ENCODE measurements at places on chromosomes 3 and 15.

GRCh38 chr15:99104788-99105513 lies at the start of gene SYNM:
TSS of gene SYNM (plus strand) at chr15:99105080. CDS start at chr15:99105200, 120 bp downstream.
- peak; percentile 73 for DNase-seq

DNA sequence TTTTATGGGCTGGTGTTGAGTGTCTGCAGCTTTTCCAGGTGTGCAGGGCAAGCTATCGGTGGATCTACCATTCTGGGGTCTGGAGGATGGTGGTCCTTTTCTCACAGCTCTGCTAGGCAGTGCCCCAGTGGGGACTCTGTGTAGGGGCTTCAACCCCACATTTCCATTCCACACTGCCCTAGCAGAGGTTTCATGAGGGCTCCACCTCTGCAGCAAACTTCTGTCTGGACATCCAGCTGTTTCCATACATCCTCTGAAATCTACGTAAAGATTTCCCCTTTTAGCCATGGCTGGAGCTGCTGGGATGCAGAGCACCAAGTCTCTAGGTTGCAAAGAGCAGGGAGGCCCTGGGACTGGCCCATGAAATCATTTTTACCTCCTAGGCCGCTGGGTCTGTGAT lies 11.6 kb downstream of the RFX7 start:
- DNase-seq, result peak; percentile 4

DNA sequence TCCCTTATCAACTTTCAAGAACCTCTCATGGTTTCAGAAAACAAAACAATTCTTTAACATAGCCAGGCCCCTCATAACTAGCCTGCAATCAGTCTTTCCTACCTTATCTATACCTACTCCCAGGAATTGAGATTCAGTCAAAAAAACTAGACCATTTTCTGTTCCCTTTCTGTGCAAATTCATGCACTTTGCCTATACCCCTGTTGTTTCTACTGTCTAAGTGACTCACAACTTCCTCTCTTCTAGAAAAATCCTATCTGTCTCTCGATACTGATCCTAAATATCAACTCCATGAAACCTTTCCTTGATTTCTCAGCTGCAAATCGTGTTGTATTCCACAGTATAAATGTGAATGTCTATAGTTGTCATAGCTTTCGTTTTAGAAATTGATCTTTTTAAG lies 10.9 kb upstream of the IL1RAP start:
- DNase-seq, result no peak

GRCh38 chr3:139715166-139715565 lies 37.4 kb upstream of the NMNAT3 start:
- no peak for DNase-seq

DNA sequence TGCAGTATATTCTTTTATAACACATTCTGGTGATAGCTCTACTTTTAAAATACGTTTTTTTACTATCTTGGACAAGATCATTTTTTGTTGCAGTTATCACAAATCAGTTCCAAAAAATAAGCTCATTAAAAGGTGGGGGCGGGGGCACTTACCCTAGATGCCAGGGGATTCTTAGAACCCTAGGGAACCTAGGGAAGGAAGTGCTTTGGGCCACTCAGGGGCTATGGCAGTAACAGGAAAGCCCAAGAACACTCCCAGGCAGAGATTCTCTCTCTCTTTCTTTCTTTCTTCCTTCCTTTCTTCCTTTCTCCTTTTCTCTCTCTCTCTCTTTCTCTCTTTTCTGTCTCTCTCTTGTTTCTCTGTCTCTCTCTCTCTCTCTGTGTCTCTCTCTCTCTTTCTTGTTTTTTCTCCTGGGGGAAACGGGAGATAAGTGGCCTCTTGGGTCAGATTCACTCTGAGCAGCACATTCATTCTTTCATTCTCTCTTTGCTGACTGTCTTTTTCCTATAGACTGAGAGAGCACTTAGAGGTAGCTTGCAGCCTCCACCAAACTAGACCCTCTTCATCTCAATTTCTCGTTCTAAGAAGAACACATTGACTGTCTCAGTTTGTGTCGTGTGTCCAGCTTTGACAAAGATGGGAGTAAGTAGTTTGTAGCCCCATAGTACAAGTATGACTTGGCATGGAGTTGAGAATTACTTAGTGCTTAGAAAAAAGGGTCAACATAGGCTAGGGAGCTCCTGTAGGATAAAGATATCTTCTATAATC lies 16.6 kb downstream of the SCAANT1 start:
- no peak for DNase-seq

GRCh38 chr15:86444527-86444926 lies 364.9 kb downstream of the AGBL1 start:
- peak; percentile 3 for DNase-seq

DNA sequence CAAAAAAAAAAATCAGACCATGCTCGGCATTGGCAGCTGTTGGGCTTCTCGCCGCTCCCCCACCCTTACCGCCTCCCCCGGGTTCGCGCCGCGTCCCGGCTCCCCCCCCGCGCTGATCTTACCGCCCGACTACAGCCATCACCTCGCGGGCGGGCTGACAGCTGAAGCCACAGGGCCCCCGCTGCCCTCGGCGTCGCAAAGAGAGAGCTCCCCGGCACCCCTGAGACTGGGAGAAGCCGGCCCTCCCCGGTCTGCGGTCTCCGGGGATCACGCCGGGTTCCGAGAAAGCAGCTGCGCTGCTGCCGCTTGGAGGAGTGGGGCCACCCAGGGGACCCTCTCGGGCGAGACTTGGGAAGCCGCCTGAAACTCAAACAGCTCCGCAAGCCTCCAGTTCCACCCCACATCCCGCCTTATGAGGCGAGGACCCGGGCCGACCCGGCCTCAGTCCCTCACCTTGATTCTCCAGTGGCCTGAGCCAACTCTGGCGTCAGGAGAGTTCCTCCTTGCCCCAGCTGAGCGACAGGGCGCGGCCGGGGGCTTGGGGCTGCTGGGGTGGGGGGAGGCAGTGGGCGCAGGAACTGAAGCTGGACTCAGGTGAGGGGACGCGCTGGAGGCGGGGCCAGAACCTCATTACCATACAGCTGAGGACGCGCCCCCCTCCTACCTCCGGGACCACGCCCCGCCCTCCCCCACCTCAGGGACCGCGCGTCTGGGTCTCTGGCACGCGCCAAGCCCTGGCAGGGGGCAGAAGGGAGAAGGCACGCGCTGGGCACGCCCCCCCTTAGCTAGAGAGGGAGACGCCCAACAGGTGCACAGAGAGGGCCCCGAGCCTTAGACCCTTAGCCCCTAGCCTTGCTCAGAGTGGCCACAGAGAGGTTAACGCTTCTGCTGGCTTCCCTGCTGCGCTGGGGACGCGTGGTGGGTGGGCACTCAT lies 1.0 kb upstream of the DLL4 start:
- peak; percentile 78 for DNase-seq
